Stimulated activated CD4-positive, alpha-beta T cell treated with anti-CD3 and anti-CD28 coated beads, Interleukin-2, amount 100 ng/mL, for 24 hours (primary cell): ENCODE measurements at places on chromosomes 6 and 20.
A peak's percentile ranks its signal among the peaks of the same experiment; 100 is the strongest.

- peak; percentile 11 for DNase-seq
These were observed 672.2 kb downstream of the PRKN start for GRCh38 chr6:162055365-162055764.

GRCh38 chr6:132664309-132665034 lies 5.5 kb upstream of the TAAR1 start:
- no peak for DNase-seq

DNA sequence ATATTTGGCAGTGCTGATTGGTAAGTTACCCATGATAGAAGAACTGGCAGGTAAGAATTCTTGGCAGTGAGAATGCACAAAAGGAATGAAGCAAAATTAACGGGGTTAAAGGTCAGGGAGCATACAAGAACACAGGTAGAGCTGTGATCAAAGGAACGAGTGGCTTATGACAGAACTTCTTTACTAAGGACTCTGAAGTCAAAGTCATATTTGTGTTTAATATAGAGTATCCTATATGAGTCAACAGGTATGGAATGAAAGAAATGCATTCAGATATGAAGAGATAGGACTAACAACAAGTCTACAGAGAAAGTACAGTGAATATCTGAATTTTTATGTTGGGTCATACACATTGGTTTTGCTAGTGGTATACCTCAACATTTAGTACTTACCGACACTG lies 209.0 kb upstream of the CITED2 start:
- DNase-seq: no peak

- no peak for DNase-seq
These were observed 1.4 kb downstream of the IL22RA2 start for GRCh38 chr6:137171824-137172733.
